Bronchial epithelial cell (primary cell): ENCODE measurements at places on chromosomes 2 and 18. TPM values are rescaled to one million over a fixed set of nuclear protein-coding genes. Genes with fewer than 3 reads are reported as not detected.

DNA sequence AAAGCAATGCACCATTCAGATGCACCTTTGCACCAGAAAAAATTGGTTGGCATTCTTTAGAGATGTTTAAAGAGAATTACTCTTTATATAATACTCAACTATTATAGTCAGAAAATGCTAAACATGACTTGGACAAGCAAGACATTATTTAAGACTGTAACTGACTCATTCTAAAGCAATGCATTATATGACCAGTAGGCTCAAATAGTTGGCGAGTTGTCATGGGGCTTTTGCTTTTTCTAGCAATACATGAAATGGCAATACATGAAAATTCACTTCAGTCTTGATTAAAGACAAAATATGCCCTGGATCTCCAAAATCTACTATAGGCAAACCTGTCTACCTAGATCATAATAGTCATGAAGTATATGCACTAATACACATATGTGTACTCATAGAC lies 216.9 kb upstream of the VWC2L start:
- DNase-seq: peak; percentile 67

DNA sequence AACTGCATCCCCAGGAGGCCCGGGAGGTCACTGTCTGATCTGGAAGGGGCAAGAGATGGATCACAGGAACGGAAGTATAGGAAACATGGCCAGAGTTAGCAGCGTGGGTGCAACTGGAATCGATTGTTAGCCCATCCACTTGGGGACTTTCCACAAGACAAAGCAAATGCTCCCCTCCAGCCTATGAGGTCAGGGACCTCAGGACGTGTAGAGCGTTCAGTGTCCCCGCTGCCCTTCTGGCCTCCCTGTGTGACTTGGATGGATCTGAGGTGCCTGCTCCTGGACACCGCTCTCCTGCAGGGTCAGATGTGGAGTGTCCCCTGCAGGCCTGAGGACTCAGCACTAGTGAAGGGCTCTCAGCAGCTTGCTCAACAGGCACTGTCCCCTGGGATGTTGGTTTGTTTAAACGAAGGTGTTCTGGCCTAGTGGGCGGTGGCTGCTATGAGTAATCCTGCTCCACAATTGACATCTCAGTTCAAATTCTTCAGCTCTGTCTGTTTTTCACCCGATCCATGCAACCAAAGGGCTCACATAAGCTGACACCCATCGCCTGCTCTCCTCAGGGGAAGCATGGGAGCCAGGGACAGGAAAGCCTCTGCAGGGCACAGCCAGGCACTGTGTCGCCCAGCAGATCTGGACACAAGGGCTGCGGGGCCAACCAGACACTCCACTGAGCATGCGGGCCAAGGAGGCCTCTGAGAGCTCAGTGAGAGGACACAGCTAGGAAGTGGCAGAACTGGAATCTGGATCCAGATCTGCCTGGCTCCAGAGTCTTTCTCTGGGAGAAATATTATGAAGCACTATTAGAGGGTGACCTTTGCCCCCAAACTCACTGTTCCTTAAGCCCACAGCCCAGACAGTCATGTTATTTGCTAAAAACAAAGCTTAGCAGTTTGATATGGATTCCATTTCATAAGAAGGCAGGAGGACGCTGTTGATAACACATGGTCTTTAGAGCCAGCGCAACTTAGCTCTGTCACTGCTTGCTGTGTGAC lies 78.5 kb downstream of the RHOB start:
- DNase-seq: peak; percentile 59

- DNase-seq: no peak
Observed at GRCh38 chr2:47798631-47799030, 15.7 kb downstream of the MSH6 start.

DNA sequence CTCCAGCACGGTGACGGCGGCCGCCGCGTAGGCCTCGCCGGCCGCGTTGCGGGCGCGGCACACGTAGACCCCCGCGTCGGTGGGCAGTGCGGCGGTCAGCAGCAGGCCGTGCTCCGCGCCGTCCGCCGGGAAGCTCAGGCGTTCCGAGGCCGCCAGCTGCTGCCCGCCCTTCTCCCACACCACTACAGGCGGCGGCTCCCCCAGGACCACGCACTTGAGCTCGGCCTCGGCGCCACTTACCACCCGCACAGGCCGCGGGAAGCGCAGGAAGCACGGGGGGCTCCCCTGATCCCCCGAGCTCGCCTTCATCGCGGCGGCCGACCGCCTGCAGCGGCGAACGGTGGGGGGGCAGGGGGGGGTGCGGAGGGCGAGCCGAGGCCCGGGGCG lies 422 bp downstream of the OBSL1 start:
- DNase-seq: no peak

DNA sequence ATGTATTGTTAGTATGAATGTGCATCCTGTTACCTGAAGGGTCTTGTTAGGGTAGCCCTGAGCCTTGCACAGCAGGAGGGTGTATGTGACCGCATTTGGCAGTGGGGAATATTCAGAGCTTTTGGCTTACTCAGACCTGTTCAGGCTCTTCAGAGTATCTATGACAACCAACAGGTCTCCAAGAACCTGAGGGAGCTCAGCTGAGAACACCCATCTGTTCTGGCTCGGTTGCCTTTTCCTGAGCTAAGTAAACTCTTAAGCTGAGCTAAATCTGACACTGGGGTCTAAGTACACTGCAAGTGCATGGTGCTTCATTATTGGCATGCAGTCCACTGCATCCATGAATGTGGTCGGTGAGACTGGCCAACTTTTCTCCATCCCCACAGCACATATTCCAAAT lies 92.4 kb upstream of the CHST9 start:
- DNase-seq: no peak

MYL12B gene
- 610 and 649 TPM in 2 replicates for total RNA-seq
